ENCODE measurements at places on chromosomes 6 and 20.
A peak's percentile ranks its signal among the peaks of the same experiment; 100 is the strongest.

DNA sequence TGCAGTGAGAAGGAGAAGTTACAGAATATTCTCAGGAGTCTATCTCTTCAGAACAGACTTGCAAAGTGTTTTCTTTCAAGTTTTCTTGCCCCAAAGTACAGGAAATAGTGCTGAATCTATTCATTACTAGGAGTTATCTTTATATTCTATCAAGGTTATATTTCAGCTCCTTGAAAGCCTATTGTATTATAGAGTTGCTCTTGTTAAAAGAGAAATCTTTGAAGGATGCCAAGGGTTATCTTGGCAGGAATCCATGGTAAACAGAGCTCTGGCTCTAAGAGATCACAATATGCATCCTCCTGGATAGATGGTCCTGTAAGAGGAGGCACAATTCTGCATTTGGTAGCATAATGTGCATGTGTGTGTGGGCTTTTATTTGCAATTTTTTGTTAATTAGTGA lies 21.2 kb upstream of the SNRPB2 start:
- DNase-seq: no peak

DNA sequence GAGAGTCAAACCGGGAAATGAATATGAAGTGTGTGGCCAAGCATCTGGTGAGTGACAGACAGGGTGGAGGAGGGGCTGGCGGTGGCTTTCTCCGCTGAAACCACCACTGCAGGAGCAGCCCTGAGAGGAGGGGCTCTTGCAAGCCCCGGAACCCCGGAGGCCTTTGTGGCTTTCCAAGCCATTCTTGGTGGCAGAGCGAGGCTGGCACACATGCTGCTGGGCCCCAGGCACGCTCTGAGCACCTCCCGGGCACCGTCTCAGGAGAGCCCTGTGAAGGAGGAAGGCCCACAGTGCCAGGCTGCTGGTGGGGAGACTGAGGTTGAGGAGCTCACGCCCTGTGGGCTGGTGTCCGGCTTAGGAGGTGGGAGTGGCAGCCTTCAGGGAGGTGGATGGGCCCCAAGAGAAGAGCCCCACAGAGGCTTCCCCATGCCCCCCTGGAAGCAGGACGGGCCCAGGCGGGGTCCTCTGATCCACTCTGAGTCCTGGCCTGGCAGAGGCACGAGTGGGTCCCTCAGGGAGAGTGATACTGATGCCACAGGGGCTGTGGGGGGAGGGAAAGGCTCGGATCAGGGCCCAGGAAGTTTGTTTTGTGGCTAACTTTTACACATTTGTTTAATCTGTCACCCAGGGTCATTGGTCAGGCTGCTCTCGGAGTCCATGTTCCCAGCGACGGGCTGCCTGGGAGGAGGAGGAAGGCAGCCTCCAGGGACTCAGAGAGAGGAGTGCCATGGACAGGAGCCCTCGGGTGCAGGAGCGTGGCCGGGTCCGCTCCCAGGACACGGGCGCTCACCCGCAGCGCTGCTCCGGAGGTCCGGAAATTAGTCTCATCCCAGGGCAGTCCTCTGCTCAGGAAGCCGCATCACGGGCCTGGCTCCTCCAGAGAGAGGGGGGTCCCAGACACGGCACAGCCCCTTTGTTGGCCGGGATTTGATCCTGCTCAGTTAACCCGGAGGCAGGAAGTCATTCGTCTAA lies 170.7 kb downstream of the ERMARD start:
- no peak for DNase-seq

DNA sequence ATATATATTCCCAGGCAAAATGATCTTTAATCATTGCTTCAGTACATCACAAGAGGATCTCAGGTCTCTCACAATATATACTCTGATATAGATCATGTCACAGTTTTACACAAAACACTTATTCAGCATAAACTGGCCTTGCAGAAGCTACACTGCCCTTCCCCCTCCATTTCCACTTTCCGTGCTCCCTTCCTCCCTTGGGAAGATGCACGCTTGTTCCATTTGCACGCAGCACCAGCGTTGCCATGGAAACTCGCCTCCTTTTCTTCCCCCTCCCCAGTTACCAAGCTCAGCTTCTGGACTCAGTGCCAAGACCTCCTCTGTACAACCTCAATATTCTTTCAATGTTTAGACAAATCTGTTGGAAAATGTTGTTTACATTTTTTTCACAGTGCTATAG lies 154.6 kb downstream of the RFPL4B start:
- DNase-seq: peak; percentile 67

GRCh38 chr6:154478021-154478700 lies 32.3 kb downstream of the CNKSR3 start:
- DNase-seq: no peak

GRCh38 chr6:134175532-134176263 lies 123.3 kb upstream of the SLC2A12 start:
- peak; percentile 52 for DNase-seq

DNA sequence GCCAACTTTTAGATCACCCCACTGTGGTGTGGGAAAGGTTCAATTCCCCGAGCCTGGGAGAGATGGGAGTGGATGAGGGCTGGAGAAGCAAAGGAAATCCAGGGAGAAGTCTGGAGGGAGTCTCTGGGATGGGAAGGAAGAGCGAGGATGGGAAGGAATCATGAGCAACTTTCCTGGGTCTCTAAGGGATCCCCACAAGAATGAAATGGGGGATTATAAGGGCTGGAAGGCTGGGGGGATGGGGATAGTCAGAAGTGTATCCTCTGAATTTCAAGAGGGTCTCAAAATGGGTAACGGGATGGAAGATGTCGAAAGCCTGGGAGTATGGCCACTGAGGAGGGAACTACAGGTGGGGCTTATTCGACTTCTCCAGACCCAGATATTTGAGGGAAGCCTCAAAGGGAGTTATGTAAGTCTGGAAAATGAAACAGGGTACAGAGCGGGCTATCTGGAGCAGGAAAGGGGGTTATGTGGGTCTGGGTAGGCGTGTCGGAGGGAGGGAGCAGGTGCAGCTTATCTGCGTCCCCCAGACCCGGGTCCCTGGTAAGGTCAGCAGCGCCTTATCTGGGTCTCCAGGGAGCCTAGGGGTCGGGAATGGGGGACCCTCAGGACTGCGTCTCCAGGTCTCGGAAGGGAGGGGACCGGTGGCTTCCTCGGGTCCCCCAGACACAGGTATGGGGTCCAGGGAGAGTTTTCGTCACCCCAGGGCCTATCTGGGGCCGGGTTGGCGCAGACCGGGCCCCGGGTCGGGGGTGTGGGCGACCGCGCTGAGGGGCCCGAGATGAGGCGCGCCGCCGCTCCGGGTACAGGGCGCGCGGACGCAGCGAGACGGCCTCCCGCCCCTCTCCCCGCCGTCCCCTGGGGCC lies 550 bp downstream of the PLAGL2 start:
- DNase-seq: no peak

DNA sequence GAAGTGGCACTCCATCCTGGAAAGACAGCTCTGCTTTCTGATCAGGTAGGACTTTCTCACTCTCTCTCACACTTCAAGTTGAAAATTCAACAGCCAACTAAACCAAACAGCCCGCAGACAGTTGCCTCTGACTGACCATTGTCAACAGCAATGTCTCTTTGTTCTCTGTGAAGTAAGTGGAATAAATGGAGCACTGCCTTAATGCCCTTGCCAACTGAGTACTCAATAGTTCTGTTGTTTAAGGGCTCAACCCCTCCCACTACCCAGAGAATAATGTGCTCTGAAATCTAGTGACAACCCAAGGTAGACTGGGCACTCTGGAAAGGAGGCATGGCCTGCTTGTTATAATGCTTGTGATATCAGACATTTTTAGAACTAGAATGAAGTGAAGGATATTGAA lies 16.8 kb upstream of the BCLAF1 start:
- no peak for DNase-seq

GRCh38 chr20:58538752-58539151 lies 23.6 kb upstream of the APCDD1L start:
- no peak for DNase-seq

DNA sequence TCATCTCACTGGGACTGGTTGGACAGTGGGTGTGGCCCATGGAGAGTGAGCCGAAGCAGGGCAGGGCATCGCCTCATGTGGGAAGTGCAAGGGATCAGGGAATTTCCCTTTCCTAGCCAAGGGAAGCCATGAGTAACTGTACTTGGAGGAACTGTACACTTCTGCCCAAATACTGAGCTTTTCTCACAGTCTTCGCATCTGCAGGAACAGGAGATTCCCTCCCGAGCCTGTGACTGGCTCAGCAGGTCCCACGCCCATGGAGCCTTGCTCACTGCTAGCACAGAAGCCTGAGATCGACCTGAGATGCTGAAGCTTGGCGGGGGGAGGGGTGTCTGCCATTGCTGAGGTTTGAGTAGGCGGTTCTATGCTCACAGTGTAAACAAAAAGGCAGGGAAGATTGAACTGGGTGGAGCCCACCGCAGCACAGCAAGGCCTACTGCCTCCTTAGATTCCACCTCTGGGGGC lies 10.4 kb upstream of the CALHM5 start:
- DNase-seq: no peak

DNA sequence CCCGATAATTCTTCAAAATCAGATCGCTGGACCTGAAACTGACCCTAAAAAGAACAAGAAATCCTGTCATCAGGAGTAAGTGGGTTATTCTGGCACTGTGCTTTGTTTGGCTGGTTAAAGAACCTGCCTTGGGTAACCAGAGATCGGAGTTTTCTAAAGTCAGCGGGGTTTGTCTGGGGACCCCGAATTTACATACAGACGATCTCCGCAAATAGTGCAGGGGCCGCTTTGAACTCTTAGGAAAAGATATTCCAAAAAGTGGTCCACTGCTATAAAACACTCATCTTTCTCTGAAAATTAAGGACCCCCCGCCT lies 33.0 kb upstream of the BTN3A2 start:
- no peak for DNase-seq

DNA sequence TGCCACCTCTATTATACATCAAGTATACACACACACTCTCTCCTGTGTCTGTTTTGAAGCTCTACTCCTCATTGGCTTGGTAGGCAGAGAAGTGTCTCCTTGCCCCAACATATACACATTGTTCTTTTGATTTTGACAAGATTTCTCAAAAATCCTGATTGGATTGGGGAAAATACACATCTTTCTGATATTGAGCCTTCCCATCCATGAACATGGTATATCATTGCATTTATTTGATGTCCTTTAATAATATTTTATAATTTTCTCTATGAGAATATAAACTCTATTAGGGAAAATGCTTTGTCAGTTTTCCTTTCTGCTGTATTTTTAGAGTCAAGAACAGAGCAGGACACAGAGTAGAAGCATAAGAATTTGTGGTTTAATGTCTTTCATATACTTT lies 7.2 kb downstream of the TTLL9 start:
- no peak for DNase-seq

DNA sequence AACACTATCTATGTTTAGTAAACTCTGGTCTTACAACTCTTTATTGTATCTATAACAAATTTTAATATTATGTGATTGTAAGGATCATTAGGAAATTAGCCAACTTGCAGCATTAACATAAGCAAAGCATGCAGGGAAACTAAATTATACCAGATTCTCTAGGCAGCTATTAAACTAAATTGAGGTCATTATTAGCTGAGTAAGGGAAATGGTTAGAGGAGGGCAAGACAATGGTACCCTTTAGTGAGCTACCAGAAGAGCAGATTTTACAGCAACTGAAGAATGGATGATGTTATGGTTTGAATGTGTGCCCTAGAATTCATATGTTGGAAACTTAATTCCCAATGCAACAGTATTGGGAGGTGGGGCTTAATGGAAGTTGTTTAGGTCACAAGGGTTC lies 79.1 kb downstream of the SMPDL3A start:
- DNase-seq: no peak

DNA sequence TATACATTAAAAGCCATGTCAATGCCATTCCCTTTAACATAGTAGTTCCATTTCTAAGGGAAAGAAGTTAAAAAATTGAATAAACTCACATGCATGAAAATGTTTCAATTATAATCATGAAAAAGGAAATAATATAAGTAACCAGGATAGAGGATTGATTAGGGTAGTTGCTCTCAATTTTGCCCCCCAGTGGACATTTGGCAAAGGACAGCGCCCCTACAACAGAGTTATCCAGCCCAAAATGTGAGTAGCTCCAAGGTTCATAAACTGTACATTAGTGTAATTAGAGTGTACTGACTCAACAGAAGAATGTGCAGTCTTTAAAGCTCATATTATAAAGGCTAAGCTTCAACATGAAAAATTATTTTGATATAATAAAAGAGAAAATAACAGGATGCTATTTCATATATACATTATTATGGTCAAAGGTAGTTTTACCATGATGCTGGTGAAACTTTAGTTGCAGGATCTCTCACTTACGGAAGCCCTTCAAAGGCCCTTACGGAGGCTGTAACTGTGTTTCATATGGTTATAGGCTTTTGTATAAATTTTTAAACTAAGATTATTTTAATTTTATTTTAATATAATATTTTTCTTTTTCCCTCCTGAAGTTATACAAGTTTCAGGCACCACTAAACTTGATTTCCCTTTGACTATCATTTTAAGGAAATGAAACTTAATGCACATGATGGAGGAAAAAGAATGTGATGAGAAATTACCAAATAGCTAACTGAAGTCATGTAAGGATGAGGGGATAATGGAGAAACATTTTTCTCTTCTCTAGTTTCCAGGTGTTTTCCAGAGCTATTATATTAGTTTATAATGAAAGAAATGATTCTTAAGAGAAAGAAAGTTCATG lies 403.6 kb downstream of the PLCB1 start:
- no peak for DNase-seq

DNA sequence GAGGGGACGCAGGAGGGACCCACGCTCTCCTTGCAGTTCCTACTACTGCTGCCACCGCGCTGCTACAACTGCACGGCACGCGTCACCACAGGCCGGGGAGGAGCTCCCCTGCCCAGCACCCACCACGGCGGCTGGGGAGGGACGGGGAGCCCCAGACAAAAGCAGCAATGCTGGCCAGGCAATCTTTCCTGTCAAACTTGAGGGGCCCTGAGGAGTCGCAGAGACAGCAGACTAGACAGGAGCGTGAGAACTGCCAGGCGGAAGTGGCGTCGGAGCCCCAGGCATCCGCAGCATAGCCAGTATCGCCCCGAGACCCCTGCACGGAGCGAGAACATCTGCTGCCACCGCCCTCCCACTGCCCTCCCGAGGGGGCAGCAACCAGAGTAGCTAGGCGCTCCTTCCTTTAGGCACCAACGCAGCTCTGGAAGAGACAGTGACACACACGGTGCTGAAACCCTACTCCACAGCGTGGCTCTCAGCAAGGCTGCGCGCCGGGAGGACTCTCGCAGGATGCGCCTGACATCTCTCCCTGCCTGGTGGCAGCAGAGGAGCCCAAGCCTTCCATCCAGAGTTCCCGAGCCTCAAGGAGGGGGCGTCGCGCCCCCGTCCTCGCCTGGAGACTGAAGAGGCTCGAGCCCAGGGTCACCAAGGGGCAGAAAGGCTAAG lies 2.2 kb downstream of the TAF4 start:
- DNase-seq: peak; percentile 12

GRCh38 chr20:15921930-15922329 lies 651.3 kb downstream of the KIF16B start:
- DNase-seq: no peak

GRCh38 chr6:140064366-140064765 lies 689.9 kb upstream of the CITED2 start:
- DNase-seq: no peak

DNA sequence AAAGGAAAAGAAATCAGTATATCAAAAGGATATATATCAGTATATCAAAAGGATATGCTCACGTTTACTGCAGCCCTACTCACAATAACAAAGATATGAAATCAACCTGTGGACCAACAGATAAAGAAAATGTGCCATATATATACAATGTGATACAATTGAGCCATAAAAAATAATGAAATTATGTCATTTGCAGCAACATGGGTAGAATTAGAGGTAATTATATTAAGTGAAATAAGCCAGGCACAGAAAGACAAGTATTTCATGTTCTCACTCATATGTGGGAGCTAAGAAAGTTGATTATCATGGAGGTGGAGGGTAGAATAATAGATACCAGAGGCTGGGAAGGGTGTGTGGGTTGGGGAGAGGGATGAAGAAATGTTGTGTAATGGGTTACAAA lies 102.9 kb upstream of the MARCKS start:
- no peak for DNase-seq
